ENCODE measurements at places on chromosomes 7 and 10.
A peak's percentile ranks its signal among the peaks of the same experiment; 100 is the strongest.

DNA sequence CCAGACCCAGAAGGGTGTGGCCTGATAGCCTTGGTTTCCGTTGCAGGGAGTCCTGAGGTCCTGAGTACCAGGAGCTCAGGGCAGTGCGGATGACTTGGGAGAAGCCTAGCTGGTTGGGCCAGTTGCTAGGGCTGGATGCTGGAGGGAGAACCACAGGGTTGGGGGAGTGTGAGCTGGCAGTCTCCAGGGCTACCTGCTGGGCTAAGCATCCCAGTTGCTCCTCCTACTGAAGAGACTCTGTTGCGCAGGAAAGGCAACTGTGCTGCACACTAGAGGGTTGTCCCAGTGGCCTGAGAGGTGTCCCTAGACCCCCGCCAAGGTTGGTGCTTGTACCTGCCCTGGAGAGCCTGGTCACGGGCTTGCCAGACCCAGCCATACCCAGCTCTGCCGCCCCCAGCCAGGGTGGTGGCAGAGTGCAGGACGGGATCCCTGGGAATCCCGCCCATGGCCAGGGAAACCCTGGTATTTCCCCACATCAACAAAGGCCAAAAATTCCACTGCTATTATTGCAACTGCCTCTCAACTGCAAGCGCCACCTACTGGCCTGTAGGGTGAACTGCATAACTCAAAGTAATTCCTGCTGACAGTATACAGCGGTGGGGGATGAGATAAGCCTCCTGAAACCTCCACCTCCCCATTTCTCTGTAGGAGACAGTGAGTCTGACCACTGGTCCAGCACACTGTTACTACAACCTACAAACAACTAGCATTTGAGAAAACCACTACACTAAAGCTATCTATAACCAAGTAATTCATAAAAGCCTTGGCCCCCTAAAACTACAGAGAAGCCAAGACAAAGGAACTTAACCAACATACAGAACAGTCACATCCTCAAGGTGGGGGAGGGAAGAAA lies 67.6 kb upstream of the DDC start:
- peak; percentile 60 for DNase-seq

- DNase-seq = no peak
Observed at GRCh38 chr10:68221196-68221595, 10.7 kb downstream of the ATOH7 start.

DNA sequence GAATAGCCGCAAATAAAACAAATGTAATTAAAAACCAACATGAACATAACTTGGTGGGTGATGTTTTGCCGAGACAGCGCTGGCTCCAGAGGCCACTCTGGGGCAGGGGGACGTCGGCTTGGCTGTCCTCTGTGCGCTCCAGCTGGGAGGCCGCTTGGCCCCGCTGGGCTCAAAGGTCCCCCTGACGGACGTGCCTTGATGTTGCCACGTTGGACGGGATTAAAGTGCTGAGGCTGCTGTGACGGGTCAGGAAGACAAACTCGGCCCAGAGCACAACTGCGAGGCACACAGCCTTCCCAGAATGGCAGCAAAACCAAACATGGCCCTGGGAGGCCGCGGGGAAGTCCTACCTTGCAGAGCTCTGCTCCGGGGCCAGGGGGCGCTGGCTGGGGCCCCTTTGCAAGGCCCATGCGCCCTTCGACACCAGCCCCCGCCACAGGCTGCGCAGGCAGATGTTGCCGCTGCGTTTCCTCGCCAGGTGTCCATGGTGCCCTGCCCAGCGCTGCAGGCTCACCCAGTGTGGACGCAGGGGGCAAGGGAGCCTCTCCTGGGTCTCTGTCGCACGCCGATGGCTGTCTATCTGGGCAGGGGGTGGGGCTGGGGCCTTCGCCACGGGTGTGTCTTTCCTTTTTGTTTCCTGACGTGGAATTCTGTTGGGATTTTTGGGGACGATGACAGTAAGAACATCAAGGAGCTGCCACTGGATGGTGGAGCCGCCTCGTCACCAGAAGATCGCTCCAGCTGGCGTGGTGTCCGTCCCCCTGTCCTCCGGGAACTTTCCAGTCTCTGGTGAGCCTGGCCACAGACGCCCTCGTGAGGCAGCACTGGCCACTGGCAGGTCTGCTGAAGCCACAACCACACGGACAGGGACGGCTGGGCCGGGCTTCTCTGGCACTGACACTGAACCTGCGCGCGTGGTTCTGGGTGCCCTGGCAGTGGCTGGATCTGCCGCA lies 99.6 kb upstream of the DIP2C start:
- DNase-seq = peak; percentile 75

DNA sequence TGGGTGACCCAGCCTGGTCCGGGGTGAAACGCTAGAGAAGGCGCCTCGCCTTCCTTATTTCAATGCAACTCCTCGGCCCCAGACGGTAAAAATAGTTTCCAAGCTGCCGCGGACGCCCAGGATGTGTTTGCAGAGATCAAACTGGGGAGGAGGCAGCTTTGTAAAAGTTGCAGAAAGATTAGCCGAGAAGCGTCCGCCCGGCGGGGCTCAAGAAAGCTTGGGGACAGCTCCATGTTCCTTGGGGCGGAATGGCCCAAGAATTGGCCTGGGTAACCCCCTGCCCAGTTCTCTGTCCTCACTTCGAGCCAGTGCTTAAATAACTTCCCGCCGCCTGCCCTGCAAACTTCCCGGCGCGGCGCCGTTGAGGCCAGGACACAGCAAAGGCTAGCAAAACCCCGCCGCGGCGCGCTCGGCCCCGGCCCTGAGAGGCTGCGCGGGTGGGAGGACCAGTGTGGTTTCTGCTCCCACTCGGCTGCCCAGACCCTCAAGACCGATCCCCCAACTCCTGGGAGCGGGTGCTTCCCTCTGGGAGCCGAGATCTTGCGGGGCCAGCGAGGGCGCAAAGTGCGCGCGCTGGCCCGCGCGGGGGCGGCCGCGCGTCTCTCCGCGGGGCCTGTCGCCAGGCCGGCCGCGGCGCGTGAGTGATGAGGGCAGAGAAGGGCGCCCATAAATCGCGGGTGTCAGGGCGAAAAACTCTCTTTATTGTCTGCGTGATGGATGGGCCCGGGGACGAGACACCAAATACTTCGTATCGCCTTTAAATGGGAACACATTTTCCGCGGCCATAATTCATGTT lies 6.3 kb upstream of the ZNF503 start:
- peak; percentile 58 for DNase-seq

DNA sequence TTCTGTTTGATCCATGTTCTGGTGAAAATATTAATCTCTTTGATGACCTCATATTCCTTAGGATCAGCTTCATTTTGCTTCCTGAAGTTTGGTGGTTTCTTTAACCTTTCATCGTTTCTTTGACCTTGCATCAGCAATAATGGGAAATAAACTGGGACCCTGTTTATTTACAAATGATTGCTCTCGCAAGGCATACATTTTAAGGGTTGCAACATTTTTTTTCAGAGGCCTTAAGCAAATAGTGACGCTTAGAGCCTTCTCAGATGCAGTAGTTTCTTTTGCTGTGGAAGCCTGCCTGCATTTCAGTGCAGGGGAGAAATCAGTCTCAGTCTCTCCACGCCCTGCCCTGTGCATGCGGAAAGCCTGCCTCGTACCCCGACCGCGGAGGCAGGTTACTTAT lies 139.1 kb upstream of the NPS start:
- no peak for DNase-seq

DNA sequence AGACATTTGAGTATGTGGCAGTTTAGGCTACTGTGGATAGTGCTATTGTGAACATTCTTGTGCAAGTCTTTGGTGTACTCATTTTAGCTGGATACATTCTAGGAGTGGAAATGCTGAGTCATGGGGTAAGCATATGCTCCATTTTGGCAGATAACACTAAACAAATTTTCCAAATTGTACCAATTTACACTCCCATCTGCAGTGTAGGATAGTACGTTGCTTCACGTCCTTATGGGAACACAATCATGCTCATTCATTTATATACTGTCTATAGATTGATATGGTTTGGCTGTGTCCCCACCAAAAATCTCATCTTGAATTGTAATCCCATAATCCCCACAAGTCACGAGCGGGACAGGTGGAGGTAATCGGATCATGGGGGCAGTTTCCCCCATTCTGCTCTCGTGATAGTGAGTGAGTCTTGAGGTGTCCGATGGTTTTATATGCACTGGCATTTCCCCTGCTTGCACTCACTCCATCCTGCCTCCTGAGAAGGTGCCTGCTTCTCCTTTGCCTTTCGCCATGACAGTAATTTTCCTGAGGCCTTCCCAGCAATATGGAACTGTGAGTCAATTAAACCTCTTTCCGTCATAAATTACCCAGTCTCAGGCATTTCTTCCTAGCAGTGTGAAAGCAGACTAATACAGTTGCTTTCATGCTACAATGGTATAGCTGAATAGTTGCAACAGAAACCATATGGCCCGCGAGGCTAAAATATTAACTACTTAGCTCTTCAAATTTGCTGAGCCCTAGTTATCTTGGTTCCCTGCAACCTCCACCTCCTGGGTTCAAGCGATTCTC lies 25.6 kb downstream of the RNF216 start:
- DNase-seq = no peak

- peak; percentile 18 for DNase-seq
Observed at GRCh38 chr10:117441812-117442443, 66.7 kb upstream of the PDZD8 start.

- DNase-seq = no peak
Observed at GRCh38 chr7:131618391-131618790, 62.0 kb upstream of the PODXL start.

GRCh38 chr7:66696774-66697191 lies 43.8 kb upstream of the RABGEF1 start:
- DNase-seq = no peak

DNA sequence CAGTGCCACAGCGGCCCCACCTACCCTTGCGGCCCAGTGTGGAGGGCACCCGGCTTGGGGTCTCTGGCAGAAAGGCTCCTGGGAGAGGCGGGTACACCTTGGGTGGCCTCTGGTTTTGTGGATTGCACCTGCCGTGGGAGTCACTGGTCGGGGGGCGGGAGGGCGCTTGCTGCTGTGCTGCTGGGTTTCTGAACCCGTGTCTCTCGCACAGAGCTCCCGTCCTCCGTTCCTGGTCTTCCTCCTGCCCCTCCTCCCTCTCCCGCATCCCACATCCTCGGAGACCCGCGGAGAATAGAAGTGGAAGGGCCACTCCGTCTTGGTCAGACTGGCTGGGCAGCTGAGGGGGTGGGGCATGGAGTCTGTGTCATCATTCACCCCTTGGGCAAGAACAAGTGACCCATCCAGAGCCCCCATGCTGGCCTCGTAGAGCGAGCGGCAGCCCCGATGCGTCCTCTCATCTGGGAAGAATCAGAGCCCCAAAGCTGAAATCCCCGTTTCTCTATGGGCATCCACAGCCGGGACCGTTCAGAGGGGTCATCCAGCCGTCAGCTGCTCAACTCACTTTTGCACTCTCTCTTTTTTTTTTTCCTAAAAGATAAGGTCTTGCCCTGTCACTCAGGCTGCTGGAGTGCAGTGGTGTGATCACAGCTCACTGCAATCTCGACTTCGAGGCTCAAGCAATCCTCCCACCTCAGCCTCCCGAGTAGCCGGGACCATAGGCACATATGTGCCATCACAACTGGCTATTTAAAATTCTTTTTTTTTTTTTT lies 4.0 kb downstream of the MAFK start:
- no peak for DNase-seq

GRCh38 chr10:71646592-71647292 lies 72.8 kb downstream of the C10orf105 start:
- no peak for DNase-seq

- DNase-seq = no peak
Observed at GRCh38 chr10:118096022-118096421, 49.3 kb upstream of the RAB11FIP2 start.
